ENCODE measurements at places on chromosomes 4 and X. TPM values are rescaled to one million over a fixed set of nuclear protein-coding genes. Genes with fewer than 3 reads are reported as not detected.

The GAB3 gene
- total RNA-seq = 4.1 TPM

The WFS1 gene
- total RNA-seq = 15.6 TPM

The SMIM9 gene
- not detected for total RNA-seq

The SORCS2 gene
- 0.40 TPM for total RNA-seq

The ETNPPL gene
- total RNA-seq = not detected

The PABPC1L2B gene
- total RNA-seq = not detected

The TMEM156 gene
- 0.37 TPM for total RNA-seq

The ODAPH gene
- total RNA-seq = not detected

The S100P gene
- not detected for total RNA-seq

The SPIN2A gene
- 0.53 TPM for total RNA-seq

The TCEAL8 gene
- 131 TPM for total RNA-seq

The NEIL3 gene
- 6.6 TPM for total RNA-seq

The VCX gene
- not detected for total RNA-seq

The REELD1 gene
- not detected for total RNA-seq

The PPARGC1A gene
- 1.5 TPM for total RNA-seq

The MAML3 gene
- total RNA-seq = 0.93 TPM

The CXCL1 gene
- 4.5 TPM for total RNA-seq

The LANCL3 gene
- 0.12 TPM for total RNA-seq

The CHIC1 gene
- total RNA-seq = 10.2 TPM

The GRIA3 gene
- total RNA-seq = 5.0 TPM

The GAGE2A gene
- not detected for total RNA-seq

The ADH7 gene
- not detected for total RNA-seq

The P2RY10 gene
- total RNA-seq = not detected

The HTR2C gene
- total RNA-seq = not detected

The BBS7 gene
- total RNA-seq = 21.4 TPM

The ZXDB gene
- 9.6 TPM for total RNA-seq

The CSAG3 gene
- total RNA-seq = not detected

The FATE1 gene
- total RNA-seq = not detected

The ITGB1BP2 gene
- total RNA-seq = 24.3 TPM

The TBC1D9 gene
- 32.0 TPM for total RNA-seq

The RNF212 gene
- 0.53 TPM for total RNA-seq

The AKAP4 gene
- not detected for total RNA-seq

The REPS2 gene
- total RNA-seq = 0.37 TPM

The PRR32 gene
- not detected for total RNA-seq

The GRID2 gene
- under 0.01 TPM for total RNA-seq

The KCNIP4 gene
- not detected for total RNA-seq

The SUPT20HL2 gene
- not detected for total RNA-seq

The KLB gene
- 0.06 TPM for total RNA-seq

The SMR3A gene
- total RNA-seq = not detected

The SSX2 gene
- total RNA-seq = not detected

The TMPRSS11F gene
- not detected for total RNA-seq

The PUDP gene
- total RNA-seq = 4.4 TPM

The RASSF6 gene
- 0.13 TPM for total RNA-seq

All from aortic smooth muscle cell (primary cell).